Activated CD4-positive, alpha-beta T cell treated with anti-CD3 and anti-CD28 coated beads, Interleukin-2, amount 50 U/mL, for 4 hours (primary cell): ENCODE measurements at places on chromosomes 5 and 9.

GRCh38 chr5:103785569-103785968, 223.0 kb upstream of the NUDT12 start:
- no peak for DNase-seq

DNA sequence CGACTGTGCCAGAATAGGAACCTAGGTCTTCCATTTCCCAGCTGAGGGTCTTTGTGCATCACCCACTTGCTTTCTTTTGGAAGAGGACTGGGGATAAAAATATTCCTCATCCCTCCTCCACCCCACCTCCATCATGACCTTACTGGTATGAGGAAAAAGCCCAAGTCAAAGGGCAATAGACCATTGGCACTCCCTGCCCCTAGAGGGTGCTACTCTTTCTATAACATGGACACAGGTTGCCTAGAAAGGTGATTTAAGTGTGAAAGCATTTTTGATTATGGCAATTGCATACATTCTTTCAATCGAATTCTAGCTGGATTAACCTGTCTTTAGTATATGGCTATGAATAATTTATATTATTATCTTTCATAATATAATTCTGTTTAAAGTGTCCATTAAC, 22.8 kb upstream of the ZNF618 start:
- no peak for DNase-seq

GRCh38 chr5:124599028-124599973, 147.1 kb downstream of the ZNF608 start:
- DNase-seq: no peak

GRCh38 chr5:172733974-172734346, 37.0 kb downstream of the DUSP1 start:
- DNase-seq: no peak

- no peak for DNase-seq
Measured at GRCh38 chr5:131630208-131630962, 4.6 kb downstream of the RAPGEF6 start.

GRCh38 chr9:98885575-98886295, 58.0 kb upstream of the COL15A1 start:
- DNase-seq: no peak

DNA sequence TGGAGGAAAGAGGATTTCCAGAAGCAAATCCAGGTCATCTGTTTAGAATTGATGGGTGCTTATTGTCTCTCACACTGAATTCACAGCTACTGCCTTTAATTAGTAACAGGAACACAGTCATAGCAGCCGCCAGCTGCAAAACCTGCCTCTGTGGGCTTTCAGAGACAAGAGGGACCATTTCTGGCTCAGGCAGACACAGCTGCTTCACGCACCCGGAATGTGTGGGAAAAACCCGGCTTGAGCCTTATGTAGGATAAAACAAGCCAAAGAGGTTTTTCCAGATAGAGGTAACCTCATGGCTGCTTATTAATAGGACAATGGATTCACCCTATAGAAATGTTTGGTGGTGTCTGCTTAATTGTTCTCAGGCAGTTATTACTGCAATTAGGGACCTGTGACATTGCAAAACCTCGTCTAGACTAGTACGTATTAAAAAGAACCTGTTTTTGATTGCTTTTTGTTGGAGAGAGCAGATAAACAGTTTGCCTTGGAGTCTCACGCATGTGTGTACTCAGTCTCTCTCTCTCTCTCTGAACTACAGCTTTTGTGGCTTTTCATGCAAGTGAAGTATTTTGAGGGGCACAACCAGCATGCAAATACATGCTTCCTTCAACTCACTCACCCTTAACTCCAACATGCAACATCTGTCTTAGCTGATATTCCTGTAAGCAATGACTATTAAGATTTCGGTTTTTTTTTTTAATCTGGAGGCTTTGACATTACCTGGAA, 302.7 kb downstream of the PLK2 start:
- DNase-seq: no peak

GRCh38 chr5:168342985-168343384, 51.5 kb downstream of the WWC1 start:
- DNase-seq: no peak

DNA sequence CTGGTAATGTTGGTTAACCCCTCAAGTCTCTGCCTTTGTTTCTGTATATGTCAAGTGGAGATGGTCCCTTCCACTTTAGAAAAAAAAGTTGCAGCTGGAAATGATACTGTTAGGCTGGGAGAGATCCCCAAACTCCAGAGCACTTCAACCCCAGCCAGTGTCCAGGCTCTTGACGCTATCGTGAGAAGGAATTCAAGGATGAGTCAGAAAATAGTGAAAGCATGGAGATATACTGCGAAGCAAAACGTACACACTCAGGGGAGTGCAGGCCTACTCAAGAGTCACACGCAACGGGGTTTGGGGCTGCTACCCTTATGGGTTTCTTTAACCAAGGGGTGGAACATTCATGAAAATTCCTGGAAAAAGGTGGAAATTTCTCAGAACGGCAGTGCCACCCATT, 24.9 kb downstream of the KCNV2 start:
- DNase-seq: no peak

GRCh38 chr5:172503925-172504700, 49.8 kb upstream of the SH3PXD2B start:
- DNase-seq: no peak

GRCh38 chr9:126489581-126490213, 124.0 kb upstream of the LMX1B start:
- DNase-seq: no peak

DNA sequence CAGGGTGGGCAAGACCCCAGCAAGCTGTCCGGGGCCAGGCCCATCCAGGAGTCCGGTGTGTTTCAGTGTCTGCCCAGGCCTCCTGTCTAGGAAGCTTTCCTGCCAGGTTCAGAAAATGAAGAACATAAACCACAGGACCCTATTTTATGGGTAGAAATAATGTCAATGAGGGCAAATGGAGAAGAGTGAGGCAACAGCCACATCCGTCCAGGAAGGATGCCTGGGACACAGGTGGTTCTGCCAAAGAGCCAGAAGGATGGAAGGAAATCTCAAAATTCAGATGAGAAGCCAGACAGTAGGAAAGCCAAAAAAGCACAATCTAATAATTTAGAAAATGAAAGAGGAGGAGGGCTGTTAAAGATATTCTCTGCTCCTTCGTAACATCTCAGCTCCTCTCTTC, 262.3 kb downstream of the AUH start:
- no peak for DNase-seq

DNA sequence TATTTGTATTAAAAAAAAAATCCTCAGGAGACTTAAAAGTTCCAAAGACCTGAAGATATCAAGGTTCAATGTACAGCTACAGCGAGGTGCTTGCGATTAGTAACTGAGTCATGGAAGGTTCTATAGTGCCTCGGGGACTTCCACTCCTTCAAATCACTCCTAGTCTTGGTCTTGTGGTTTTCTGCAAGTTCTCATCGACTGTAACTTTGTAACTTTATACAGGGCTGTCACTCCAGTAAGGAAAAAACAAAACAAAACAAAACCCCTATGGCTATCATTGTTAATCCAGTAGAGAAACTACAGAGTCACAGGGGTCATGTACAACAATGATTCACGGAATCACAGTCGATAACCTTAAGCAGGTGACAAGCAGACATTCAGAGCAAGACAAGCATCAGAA, 39.8 kb upstream of the SELENOP start:
- DNase-seq: no peak

- no peak for DNase-seq
Measured at GRCh38 chr9:8115570-8115969, 316.0 kb upstream of the DMAC1 start.

- no peak for DNase-seq
Measured at GRCh38 chr5:154962494-154962893, 21.6 kb downstream of the MRPL22 start.

- DNase-seq: no peak
Measured at GRCh38 chr9:133920471-133920870, 71.7 kb downstream of the VAV2 start.

GRCh38 chr5:132639706-132640130, 18.3 kb upstream of the IL13 start:
- no peak for DNase-seq

- no peak for DNase-seq
Measured at GRCh38 chr5:150573216-150573615, 65.3 kb downstream of the NDST1 start.

DNA sequence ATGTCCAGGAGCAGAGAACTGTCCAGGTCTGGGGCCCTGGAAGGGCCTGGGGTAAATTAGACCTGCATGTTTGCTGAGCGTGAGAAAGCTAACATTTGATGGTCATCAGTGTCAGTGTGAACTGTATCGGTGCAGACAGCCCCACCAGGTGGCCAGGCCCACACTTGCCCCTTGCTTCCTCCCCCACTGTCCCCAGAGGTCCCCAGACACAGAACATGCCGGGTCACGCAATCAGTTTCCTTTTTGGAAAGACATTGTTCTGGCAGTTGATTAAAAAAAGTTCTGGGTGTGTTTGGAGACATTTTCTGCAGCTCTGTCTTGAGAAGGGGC, 1.5 kb downstream of the NKD2 start:
- no peak for DNase-seq

DNA sequence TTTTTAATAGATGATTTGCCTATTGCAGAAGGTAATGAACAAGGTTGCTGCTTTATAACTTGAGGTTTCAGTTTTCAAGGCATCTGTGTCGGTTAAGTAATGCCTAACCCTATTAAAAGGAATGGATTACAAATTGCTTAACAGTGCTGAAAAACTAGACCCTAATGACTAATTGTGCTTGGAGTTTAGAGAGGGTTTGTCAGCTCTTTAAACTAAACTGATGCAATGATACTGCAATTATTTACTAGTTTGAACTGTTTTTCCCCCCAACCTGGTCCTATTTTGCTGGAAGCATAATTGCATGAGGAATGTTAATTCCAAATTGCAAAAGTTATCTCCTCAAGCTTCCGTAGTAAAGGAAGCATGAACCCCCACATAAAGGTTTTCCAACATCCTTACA, 39.3 kb upstream of the TLX3 start:
- no peak for DNase-seq

- no peak for DNase-seq
Measured at GRCh38 chr5:176134529-176135223, 103.5 kb upstream of the SIMC1 start.

- no peak for DNase-seq
Measured at GRCh38 chr9:113269871-113270270, 5.5 kb downstream of the CDC26 start.

DNA sequence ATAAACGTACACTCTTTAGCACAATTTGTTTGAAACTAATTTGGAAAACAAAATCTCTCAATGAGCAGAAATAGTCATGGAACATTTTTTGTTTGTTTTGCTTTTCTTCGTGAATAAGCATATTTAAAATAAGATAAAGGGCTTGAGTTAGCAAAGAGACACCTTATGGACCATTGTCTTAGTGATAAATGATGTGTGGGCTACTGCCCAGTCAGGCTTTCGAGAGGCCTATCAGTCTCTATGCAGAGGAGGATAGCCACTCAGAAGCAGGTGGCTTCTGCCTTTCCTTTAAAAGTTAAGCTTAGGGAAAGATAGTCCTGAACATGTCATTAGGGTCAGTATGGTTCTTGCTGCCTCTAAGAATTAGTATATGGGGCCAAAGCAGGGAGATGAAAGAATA, 2.1 kb upstream of the ARL15 start:
- DNase-seq: no peak

DNA sequence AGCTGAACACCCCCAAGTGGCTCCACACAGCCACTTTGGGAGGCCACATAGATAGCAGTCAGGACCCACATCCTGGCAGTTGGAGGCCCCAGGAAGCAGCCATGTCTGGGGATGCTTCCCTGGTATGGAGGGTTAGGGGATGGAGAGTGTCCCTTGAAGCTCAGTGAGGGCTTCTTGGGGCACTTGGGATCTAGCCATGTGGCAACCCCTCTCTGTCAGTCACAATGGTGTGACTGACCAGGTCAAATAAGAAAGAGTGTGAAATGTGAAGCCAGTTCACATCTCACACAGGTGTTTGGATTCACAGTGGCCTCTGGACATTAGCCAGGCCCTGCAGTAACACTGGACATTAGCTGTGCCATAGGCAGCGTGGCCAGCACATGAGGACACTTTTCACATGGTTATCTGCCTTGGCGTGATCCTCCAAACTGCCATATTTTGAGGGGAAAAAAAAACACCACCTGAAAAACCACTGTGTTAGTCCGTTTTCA, 53.9 kb upstream of the IL17B start:
- DNase-seq: no peak

GRCh38 chr5:125313555-125313954, 567.1 kb upstream of the ZNF608 start:
- DNase-seq: no peak

DNA sequence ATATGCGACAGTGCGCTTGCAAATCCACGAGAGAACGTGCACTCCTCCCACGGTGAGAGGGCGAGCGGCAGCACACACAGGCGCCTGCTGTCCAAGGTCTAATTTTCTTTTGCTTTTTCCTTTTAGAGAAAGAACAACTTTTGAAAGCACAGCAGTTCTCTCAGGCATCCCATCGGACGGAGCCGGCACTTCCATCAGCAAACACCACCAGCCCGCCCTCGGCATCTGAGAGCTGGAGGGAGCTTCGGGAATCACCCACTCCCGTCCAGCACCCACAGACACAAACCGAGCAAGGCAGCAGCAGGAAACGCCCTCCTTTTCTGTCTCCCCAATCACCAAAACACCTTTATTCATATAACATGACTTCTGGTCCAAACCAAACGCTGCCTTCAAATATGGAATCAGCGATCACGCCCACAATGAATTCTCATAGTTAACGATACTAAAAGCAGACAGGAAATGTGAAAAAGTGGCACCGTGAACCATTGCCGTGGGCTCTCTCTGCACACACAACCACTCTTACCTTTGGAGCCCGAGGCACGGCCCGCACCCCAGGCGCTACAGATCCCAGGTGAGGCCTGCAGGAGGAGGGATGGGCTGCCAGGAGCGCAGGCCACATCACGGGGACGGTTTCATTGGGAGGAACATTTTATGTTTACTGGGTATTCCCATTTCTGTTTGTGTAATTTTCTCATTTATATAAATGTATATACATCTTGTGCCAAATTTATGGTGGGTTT, 14.2 kb downstream of the LPCAT1 start:
- DNase-seq: no peak

GRCh38 chr9:105714020-105714331, 19.6 kb downstream of the TMEM38B start:
- DNase-seq: no peak

DNA sequence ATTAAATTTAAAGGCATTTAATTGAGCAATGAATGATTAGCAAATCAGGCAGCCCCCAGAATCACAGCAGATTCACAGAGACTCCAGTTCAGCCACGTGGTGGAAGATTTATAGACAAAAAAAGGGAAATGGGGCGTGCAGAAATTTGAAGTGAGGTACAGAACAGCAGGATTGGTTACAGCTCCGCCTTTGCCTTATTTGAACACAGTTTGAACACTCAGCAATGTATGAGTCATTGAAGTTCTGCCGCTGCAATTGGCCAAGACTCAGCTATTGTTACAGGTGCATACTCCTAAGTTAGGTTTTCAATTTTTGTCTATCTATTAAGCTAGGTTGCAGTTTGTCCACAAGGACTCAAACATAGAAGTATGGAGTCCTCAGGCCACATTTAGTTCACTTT, 157.7 kb upstream of the SLC12A2 start:
- no peak for DNase-seq

DNA sequence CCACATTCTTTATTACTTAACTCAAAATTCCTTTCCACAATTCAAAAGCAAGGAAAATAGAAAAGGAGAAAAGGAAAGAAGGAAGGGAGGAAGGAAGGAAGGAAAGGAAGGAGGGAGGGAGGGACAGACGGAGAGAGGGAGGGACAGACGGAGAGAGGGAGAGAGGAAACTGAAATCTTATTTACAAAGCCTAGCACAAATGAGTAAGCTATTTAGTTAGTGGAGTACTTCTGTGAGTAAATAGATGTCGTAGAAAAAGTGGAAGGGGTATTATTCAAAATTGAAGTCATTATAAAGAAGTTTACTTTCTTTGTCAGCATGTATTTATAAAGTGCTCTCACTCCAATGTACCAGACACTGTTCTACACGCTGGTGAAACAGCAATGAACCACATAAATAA, 177.9 kb downstream of the CETN3 start:
- DNase-seq: no peak
